ENCODE measurements at places on chromosomes 1 and 21. TPM values are rescaled to one million over a fixed set of nuclear protein-coding genes. Genes with fewer than 3 reads are reported as not detected.

GRCh38 chr1:177960939-177961622 lies 8.8 kb downstream of the SEC16B start:
- H3K27me3 ChIP-seq = no peaks in the 10 kb centered on the region
- no peak overlapping the region for H3K27ac ChIP-seq
- no peak for DNase-seq
- H3K4me3 ChIP-seq = no peak overlapping the region
- H3K36me3 ChIP-seq = no peaks in the 10 kb centered on the region

DNA sequence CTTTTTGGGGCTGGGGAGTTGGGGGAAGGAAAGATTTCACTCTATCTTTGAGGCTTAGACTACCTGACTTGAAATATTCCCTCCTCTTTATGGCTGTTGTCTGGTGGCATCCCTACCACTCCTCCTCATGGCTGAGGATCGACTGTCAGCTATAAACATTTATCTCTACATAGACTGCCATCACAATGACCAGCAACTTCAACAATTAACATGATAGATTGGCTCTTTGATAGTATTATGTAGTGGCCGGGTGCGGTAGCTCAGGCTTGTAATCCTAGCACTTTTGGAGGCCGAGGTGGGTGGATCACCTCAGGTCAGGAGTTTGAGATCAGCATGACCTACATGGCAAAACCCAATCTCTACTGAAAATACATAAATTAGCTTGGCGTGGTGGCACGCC lies 72.4 kb downstream of the GABPA start:
- no peak overlapping the region for H3K4me3 ChIP-seq
- no peaks in the 10 kb centered on the region for H3K4me1 ChIP-seq
- H3K36me3 ChIP-seq = no peaks in the 10 kb centered on the region
- no peak for DNase-seq
- H3K27ac ChIP-seq = no peak overlapping the region
- no peaks in the 10 kb centered on the region for H3K27me3 ChIP-seq

DNA sequence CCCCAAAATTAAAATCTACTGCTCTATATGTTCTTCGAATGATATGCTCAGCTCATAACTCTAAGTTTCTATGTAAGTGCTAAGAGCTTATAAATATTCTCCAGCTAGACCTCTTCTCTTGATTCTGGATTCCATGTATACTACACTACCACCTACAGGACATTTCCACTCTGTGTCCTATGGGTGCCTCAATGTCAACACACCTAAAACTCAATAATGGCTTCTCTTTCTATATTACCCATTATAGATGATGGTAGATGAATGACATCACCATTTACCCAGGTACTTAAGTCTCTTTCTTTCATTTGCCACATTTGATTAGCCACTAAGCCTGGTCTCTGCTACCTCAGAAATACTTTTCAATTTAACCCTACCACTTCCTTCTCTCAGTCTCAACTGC lies 41.3 kb downstream of the TBX19 start:
- no peaks in the 10 kb centered on the region for H3K36me3 ChIP-seq
- DNase-seq = peak; percentile 11
- H3K27ac ChIP-seq = no peak overlapping the region
- no peak overlapping the region for H3K4me3 ChIP-seq

- H3K36me3 ChIP-seq = no peaks in the 10 kb centered on the region
- H3K4me3 ChIP-seq = no peak overlapping the region
- no peaks in the 10 kb centered on the region for H3K4me1 ChIP-seq
- no peak for DNase-seq
Measured at GRCh38 chr1:46362158-46362557, 21.6 kb downstream of the NSUN4 start.

GRCh38 chr1:59522925-59523505 lies 226.1 kb downstream of the FGGY start:
- peak overlapping the region; percentile 76 for H3K27ac ChIP-seq
- DNase-seq = peak; percentile 59
- peaks cover 4% of the 10 kb centered on the region for H3K4me1 ChIP-seq
- no peaks in the 10 kb centered on the region for H3K27me3 ChIP-seq

DNA sequence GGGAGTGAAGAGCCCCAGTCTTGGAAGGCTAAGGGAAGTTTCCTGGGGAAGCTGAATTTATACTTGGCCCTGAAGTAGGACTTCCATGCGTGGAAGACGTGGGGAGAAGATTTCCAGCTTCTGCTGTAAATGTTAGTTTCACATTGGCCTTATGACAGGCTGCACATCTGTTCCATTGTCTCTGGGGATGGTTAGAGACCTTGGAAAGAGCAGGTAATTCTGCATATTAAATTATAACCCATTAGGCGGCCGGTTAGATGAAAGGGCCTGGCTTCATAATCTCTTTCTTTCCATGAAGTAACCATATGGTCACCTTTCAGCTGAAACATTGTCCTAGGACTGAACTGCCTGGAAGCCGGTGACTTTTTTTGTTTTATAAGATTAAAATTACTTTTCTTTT lies 37.5 kb downstream of the DPT start:
- H3K27me3 ChIP-seq = no peaks in the 10 kb centered on the region
- DNase-seq = no peak

DNA sequence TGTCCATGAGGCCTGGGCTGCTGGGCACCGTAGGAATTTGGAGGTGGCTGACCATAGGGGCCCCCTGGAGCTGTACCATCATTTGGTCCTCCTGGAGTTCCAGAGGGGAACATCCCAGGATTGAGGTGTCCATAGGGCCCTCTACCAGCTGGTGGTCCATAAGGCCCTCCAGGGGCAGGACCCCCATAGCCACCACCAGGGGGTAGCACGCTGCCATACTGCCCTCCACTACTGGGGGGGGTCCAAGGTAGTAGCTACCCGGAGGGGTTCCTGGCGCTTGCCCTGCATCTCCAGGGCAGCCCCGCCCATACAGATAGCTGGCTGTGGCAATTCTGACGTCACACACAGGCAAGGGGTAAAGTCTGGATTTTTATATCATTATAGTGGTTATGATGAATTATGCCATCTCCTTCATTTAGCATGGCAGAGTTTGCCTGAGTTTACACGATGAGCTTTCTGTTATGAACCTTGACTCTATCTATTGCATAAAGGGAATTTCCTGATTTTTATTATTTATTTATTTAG lies 13.2 kb downstream of the MDM4 start:
- H3K27ac ChIP-seq = no peak overlapping the region
- DNase-seq = no peak
- H3K36me3 ChIP-seq = no peaks in the 10 kb centered on the region
- no peak overlapping the region for H3K4me3 ChIP-seq

EPHA2 gene
- 26.7 TPM for total RNA-seq

COL6A2 gene
- 389 TPM for total RNA-seq

COL24A1 gene
- 2.7 TPM for total RNA-seq
